NCI-H146 (cell line): ENCODE measurements at places on chromosomes 11 and 22.

GRCh38 chr11:83816572-83817187 lies 530.5 kb upstream of the CCDC90B start:
- no peak for DNase-seq

DNA sequence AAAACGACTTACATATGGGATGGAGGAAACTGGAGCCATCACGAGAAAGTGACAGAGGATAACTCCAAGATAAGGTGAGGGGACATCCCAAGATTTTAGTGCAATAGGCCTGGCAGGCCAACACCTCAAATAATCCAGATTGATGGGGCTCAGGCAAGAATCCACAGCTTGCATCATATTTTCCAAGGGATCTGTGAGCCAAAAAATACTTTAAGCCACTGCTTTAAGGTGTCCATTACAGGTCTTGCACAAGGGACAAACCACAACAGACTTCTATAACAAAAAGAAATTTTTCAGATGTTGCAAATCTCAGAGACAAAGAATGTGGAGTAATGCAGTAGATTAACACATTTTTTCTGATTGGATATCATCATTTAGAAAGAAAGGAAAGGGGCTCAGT lies 45.6 kb downstream of the DENND5A start:
- DNase-seq = no peak

GRCh38 chr11:6812390-6813005 lies 13.0 kb upstream of the OR6A2 start:
- peak; percentile 42 for DNase-seq

DNA sequence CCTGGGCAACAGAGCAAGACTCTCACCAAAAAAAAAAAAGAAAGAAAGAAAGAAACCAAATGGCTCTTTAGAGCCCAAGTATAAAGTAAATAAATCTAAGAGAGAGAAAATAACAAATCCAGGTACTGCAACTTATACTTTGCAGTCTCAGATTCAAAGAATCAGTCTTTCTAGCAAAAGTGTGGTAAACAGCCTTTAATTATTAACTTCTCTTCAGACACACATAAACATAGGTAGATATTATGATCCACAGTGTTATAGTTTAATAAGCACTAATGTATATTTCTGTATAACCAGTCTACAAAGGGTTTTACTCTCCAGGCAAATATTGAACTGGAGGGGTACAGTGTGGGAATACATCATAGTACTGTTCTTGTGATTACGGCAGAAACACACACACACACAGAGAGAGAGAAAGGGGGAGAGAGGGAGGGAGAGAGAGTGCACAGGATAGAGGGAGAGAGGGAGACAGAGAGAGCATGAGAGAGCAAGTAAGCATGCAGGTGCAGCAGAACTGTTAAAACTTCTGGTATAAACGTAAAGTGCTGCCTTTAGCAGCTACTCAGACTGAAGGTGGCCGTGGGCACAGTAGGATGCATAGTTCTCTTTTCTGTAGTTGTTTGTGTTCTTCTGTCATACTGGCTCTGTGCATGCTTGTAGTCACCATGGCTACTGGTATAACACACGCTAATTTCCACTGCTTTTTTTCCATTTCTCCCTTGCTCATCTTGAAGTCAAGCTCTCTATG lies 32.3 kb downstream of the MTMR2 start:
- no peak for DNase-seq

DNA sequence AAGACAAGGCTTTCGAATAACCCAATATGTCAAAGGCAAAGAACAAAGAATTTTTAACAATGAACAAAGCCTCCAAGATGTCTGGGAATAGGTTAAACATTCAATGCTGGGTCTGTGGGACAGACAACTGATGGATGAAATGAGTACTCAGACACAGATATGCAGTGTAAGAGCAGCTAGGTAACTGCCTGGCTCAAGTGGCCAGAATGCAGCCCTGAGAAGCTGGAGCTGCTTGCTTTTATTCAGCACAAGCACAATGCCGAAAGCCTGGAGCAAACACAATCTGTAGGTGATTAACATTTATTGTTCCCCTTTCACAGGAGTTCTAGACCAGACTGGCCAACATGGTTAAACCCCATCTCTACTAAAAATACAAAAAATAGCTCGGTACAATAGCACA lies 24.0 kb downstream of the GLYAT start:
- DNase-seq = no peak

DNA sequence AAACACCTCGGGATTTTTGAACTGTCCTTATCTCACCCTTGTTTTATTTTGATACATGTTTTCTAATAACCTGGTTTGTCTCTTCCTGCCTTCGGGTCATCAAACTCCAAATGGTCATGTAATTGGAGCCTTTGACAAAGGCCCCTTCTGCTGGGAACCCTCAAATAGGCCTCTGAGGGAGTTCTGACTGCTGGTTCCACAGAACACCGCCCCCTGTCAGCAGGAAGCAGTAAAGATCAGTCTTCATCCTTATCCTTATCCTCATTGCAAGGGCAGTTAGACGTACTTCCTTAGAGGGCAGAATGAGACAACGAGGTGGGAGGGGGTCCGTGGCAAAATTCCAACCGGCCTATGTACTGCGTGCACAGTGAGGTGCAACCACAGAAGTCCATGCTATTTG lies 12.1 kb downstream of the TRIM51 start:
- no peak for DNase-seq
